ENCODE measurements at places on chromosomes 5 and 9.

DNA sequence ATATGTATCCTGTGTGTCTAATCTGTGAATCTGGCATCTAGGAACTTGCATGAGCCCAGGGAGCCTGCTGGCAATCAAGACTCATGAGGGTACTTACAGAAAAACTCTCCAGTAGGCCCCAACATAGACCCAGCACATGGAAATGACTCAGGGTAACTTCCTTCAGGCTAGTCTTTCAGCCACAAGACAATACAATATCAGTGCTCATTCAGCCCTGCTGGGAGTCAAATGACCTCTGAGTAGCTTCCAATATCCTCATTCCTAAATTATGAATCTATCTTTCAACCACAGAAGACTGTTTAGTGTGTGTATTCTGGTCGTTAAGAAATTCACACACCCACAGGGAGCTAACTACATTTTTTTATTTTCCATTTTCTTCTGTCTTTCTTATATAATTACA, 1273.0 kb downstream of the EFNA5 start:
- peak; percentile 89 for DNase-seq

DNA sequence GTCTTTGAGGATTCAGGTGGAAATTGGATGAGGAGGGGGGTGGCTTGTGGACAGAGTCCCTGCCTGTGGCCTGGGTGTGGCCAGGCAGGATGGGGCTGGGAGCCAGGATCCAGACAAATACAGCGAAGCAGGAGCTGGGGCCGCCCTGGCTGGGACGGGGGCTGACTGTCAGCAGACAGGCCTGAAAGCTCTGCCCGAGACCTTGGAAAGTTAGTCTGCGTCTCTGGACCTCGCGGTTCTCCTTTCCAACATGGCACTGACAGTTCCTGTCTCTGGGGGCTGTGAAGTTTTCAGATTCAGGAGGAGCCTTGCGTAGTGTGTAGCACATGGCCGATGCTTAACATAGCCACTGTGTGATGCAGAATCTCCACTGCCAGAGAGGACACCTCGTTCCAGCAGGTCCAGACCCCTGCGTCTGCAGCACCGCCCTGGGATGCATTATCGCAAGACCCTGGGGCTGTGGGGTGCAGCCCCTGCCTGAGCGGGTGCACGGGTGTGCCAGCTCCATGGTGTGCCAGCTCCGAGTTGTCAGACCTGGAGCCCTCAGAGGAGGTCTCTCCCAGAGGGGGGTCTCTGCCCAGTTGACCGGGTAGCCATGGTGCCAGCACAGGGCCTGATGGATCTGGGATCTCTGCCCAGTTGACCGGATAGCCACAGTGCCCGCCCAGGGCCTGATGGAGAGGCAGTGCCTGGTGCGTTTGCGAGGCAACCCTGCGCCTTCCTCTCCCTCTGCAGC, 89.3 kb downstream of the COL5A1 start:
- no peak for DNase-seq

GRCh38 chr5:172322028-172322965, 38.7 kb upstream of the UBTD2 start:
- no peak for DNase-seq

DNA sequence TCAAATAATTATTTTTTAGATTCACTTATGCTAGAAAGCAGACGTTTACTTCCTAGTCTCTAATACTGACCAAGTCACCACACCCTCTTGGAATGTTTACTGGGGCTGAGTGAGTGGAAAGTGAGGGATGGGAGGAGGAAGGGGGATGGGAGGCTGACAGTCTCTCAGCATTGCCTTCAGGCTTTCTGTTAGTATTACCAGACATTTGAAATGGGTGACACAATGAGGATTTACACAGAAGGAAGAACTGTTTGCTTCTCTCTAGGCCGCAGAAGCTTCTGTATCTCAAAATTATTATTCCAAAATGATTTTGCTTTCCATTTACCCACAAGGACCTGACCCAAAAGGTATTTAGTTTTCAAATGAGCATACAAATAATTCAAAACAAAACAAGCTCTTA, 232.8 kb upstream of the ZNF608 start:
- no peak for DNase-seq

- no peak for DNase-seq
Observed at GRCh38 chr9:86405086-86405491, 50.9 kb upstream of the TUT7 start.

DNA sequence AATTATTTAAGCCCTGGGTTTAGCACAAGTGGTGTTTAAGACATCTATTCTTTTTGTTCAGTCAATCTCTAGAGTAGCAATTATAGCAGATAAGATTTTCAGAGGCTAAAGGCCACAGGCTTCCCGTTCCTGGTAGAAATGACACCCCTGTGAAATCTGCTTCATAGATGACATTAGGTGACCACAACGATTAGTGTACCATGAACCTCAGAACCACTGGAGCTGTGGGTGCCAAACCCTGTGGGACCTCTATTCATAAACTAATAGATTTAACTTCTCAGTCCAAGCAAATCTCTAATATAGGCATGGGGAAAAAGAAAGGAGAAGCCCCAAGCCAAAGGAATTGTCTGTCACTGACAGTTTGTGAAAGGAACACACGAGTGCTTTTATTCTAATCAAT, 207.4 kb downstream of the ARRDC3 start:
- DNase-seq, result no peak

- no peak for DNase-seq
Observed at GRCh38 chr5:134620634-134621033, 12.0 kb downstream of the SAR1B start.

GRCh38 chr9:114098936-114099668, at the start of gene KIF12:
TSS of gene KIF12 (minus strand) at chr9:114099292. CDS start at chr9:114099276, 16 bp downstream.
- peak; percentile 38 for DNase-seq

GRCh38 chr9:111429175-111429574, 55.0 kb downstream of the ECPAS start:
- DNase-seq, result no peak

DNA sequence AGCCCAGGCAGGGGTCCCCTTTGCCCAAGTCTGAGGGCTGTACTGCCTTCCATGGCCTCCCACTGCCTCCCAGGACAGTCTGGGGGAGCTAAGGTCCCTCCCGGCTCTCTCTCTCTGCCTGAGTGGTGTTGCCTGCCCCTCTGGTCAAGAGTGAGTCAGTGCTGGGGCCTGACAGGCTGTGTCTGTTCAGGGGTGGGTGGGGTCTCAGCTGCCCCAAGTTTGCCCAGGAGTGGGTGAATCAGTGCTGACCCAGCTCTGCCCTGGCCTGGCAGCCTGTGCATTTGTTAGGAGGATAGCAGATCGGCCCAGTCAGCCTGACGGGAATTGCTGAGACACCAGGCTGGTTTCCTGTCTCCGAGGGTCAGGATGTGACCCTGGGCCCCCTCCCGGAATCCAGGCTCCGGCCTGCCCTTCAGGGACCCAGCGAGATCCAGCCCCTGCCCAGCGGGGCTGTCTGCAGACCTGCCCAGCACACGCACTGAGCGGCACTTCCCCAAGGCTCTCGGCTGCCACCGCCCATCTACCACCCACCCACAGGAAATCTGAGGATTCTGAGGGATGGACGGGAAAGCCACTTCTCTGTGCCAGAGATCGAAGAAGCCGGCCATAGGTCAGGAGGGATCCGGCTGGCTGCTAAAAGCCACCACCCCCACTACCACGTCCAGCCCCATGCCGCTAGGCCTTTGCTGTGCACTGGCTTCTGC, 15.9 kb downstream of the ENG start:
- DNase-seq, result peak; percentile 99

DNA sequence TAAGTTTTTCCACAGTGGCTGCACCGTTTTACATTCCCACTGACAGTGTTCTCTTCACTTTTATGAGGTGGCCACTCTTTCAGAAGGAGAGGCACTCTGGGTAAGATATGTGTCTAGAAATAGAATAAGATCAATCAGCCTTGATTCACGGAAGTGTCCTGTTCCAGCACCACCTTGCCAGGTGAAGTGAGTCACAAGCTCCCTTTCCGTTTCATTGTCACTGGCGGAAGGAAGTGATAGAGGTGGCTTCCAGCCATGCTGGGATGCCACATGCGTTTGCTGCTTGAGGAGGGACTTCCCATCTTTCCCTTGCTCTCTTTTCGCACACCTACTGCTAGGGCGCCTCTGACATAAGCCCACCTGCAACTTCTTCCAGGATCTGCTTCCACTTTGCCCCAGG, 217.1 kb downstream of the PIK3R1 start:
- DNase-seq, result no peak

DNA sequence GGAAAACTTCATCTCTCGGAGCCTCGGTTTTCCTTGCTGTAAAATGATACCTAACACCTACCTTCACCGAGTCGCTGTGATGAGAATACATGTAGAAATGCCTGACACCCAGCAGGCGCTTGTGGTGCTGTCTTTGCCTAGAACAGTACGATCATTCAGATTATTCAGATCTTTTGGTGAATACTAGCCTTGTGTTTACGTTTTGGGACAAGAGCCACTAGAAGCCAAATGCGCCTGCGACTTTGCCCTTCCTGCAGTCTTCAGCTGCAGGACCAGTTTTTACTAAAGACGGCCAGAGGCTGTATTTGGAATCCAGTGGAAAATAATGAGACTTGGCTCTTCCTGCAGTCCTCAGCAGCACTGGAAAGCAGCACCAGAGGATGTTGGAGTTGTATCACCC, 189.6 kb downstream of the TRIO start:
- no peak for DNase-seq

DNA sequence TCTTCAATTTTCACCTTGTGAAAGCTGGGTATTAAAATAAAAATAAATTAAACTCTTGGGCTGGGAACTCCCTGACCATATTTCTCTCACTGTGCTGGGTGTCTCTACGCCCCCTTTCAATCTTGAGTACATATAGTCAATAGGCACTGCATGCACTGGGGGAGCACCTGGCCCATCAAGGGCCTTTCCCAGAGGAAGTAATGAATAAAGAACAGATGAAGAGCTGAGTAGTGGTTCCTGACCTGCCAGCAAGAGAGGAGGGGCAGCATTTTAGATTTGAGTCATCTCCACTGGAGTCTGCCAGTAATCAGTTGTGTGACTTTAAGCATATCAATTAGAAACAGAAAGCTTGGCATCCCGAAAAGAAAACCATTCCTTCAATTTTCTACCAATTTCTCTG, 6.2 kb downstream of the MAPKAP1 start:
- DNase-seq, result no peak

- no peak for DNase-seq
Observed at GRCh38 chr9:110707419-110707818, 38.8 kb downstream of the MUSK start.

- DNase-seq, result no peak
Observed at GRCh38 chr5:99308131-99308530, 379.3 kb upstream of the CHD1 start.

GRCh38 chr5:74107899-74108298, 481.9 kb downstream of the ARHGEF28 start:
- DNase-seq, result no peak

DNA sequence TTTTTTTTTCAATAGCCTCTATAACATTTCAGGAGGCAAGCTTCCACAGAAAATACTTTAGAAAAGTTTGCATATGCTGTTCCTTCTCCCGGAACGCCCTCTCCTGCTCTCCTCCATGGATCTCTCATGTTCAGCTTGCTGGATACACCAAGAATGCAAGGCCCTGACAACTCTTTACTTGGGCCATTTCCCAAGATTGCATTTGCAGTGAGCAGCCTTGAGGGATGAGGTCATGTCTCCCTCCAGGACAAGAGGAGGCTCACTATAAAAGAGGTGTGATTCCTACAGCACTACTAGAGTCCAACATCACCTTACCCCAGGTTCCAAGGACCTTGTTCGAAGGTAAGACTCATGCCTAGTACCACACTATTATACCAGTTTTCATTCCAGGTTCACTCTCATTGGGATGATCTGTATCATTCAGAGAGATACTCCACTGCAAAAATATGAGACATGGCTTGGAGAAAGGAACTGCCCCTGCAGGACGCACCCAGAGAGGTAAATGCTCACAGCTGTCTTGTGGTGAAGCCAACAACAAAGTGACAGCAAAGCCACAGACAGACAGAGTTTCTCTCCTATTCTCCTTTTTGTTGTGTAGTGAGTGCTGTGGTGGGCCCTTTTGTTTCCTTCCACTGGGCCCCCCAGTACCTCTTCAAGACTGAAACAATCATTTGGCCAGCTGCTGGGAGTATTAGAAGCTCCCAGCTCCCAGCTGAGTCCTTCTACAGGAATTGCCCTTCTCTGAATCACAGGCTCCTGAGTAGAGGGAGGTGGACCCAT, 151.7 kb upstream of the ZNF366 start:
- no peak for DNase-seq

- no peak for DNase-seq
Observed at GRCh38 chr5:169083394-169084018, 217.4 kb downstream of the SLIT3 start.

DNA sequence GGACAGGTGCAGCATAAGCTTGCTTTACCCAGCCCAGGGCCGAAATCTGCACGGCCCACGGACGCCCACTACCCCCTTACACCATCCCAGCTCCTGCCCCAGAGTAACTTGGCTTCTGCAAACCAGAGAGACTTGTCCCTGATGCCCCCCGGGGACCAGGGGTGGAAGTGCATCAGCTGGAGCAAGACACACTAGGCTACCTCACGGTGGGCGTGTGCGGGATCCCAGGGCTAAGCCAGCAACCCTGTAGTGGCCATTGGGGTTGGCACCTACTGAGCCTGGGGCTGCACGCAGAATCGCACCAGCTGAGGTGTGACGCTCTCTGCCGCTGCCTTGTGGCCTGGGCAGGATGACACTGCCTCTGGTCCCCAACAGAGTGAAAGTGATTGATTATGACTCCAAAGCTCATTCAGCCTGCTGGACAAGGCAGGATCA, 6.1 kb upstream of the ZNF79 start:
- no peak for DNase-seq

GRCh38 chr9:76651119-76651705, 113.0 kb upstream of the PCA3 start:
- DNase-seq, result no peak

DNA sequence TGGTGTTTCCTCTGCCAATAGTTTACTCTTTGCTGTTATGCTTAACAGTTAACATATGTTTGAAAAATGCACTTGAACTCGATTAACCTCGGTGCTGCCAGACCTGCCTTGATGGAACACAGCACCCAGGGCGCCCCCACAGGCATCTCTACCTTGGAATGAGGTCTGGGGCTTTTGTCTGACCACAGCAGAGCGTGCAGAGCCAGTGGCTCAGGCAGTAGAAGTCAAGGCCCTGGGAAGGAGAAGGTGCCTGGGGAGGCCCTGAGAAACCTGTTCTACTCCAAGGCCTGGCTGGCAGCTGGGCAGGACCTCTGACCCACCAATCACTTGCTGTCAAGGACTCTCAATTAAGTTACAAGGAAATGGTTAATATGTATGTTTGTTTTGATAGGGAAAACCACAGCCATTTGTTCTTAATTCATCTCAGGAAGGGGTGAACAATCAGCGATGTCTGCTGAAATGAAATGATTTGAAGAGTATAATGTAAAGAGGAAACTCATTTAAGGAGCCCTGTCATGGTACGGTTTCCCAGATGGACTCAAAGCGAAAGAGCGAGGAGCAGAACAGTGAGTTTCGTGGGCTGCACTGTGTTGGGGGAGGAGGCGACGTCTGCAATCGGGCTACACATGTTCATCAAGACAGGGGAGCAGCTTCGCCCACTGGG, 21.9 kb downstream of the MACROH2A1 start:
- no peak for DNase-seq

GRCh38 chr9:70883056-70883455, 238.4 kb downstream of the TRPM3 start:
- no peak for DNase-seq
